Fibroblast of lung (primary cell): ENCODE measurements at places on chromosomes 16 and 17. TPM values are rescaled to one million over a fixed set of nuclear protein-coding genes. Genes with fewer than 3 reads are reported as not detected.

DNA sequence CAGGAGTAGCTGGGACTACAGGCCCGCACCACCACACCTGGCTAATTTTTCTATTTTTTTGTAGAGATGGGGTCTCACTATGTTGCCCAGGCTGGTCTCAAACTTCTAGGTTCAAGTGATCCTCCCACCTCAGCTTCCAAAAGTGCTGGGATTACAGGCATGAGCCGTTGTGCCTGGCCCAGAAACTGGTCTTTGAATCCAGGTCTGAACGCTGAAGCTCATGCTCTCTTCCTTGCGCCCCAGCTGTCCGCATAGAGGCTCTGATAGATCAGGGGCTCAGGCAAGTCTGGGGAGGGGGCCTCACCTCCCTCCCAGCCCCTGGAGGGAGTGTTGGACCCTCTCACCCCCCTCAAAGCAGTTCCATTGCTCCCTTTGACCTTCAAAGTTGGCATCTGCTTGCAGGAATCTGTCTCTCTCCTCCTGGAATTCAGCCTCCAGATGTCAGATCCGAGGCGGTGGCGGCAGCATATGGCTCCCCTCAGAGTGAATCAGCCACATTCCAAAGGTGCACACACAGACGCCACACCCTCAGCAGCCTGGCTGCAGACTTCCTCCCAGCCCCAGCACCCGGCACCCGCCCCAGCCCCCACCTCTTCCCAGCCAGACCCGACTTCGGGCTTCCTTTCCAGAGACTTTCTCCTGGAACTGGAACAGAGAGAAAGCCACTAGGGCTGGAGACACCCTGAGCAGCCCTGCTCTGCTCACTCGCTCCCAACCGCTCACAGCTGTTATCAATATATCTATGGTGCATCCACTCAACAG is 16.9 kb upstream of the GLIS2 start:
- peak; percentile 97 for DNase-seq

DNA sequence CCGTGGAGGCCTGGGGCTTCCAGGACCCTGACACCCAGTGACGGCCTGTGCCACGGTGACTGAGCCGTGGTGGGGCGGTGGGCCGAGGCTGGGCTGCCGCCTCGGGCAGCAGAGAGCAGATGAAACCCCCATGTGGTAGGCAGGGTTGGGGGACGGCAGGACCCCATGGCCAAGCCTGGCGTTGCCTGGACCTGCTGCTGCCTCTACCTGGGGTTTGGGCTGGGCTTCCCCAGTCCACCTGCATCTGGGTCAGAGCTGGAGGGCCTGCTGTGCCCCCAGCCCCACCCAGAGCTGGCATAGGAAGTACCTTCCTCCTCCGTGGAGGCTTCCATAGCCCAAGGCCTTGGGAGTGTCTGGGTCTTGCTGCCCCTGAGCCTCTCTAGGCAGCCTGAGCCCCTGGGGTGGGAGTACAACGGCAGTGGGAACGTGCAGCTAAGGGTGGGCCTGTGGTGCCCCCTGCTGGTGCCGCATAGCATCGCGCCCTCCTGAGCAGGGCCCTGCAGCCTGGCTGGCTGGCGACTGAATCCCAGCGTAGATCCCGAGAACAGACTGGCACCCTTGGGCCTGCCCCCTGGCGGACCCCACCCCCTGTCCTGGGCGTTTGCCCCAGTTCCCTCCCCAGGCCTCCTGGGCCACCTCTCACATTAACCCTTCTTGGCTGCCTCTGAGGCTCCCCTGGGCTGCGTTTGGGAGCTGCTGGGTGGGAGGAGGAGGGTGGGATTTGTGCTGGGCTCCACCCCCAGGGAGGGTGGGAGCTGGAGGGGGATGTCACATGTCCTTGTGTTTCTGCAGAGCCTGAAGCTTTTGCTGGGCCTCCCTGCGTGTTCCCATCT is 12.6 kb upstream of the ATP6V0C start:
- peak; percentile 83 for DNase-seq

DNA sequence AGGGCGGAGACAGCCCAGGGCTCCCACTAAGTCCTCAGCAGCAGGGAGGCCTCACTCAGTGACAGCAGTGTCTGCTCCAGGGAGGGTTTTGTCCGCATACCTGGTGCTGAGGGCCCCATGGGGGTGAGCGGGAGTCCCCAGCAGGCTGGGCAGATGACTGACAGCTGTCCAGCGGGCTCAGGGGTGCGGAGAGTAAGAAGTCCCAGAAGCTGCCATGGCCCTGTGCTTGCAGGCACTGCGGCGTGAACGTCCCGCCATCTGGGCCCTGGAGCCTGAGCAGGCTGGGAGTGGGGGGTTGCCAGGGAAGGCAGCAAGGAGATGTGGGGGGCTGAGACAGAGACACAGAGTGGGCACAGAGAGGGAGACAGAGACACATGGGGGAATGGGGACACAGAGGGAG is 20.1 kb downstream of the CACNA1G start:
- DNase-seq: no peak

- DNase-seq: no peak
These were observed 580.8 kb upstream of the EEF2KMT start for GRCh38 chr16:5678371-5678770.

DNA sequence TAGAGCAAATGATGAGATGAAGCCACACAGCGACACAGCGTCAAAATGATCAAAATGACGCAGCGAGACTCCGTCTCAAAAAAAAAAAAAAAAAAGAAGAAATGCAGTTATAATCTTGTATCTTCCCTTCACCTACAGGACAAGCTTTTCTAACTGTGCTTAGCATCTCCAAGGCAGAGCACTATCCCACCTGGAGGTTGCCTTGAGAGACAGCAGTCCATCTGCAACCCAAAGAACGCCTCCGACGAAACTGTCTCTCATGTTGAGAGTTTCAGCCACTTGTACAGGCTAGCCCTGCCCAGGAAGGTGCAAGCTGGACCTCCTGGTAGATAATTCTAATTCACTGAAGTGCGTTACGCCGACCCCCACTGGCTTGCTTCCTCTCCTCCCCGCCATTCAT is 46.7 kb upstream of the GCSH start:
- no peak for DNase-seq

DNA sequence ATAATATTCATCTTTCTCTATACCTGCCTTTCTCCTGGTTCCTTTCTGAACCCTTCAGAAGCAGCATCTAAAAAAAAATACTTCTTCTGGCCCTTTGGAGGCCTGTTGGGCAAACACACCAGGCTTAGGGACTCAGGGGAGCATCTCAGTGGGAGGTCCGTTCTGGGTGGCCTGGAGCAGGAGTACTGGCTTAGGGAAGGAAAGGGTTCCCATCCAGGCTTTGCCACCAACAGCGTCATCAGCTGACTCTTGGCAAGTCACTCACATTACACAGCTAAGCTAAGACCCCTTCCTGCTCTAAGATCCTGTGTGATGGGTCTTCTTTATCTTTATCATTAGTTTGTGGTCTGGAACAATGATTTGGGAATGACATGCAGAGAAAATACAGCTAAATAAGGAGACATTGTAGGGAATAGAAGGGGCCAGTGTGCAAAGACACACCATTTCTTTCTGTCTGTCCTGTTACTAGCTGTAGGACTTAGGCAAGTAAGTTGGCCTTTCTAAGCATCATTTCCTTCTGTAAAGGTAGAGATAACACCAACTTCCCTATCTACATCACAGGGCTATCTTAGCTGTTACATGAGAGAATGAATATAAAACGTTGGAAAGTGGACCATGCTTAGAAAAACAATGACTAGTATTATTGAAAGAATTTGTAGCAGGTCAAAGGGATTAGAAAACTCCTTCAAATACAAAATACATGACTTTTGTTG is 9.9 kb downstream of the PCTP start:
- DNase-seq: peak; percentile 5

Gene MYH1
- polyA plus RNA-seq: not detected in 2 replicates

- peak; percentile 82 for DNase-seq
These were observed 17.5 kb downstream of the EMC8 start for GRCh38 chr16:85781695-85782370.

DNA sequence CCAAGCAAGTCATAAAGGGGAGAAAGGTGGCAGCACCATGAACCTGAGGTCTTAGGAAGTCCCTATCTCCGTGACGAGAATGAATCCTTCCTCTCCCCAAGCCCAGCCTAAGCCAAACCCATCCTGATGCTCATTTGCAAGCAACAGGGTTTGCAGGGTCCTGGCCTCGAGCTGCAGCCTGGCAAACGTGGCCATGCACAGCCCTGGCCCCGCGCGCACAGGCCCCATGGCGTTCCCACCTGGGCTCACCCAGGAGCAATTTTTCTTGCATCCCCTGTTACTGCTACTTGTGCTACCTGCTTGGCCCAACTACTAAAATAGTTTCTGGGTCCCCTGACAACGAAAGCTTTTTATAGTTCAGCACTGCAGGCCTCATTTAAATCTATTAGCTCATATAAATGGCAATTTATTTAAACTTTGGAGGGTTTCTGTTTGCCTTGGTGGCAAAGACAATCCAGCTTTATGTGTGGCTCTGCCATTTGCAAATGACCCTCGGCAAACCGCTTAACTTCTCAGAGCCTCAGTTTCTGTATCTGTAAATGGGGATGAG is 141.5 kb downstream of the C16orf78 start:
- no peak for DNase-seq

DNA sequence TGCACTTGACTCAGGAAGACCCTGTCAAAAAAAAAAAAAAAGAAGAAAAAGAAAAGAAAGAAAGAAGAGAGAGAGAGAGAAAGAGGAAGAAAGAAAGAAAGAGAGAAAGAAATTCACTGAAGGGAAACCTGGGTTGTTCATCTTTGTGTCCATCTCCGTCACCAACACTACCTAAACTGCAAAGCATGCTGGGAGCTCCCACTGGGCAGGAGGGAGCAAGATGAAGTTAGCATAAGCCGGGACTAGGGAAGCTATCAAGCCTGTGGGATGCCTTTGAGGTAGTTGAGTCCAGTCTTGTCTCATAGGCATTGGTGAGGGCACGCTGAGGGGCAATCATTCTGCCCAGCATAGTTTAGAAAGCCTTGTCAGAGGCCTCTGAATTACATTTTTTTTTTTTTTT is 7.6 kb upstream of the CBFB start:
- no peak for DNase-seq

DNA sequence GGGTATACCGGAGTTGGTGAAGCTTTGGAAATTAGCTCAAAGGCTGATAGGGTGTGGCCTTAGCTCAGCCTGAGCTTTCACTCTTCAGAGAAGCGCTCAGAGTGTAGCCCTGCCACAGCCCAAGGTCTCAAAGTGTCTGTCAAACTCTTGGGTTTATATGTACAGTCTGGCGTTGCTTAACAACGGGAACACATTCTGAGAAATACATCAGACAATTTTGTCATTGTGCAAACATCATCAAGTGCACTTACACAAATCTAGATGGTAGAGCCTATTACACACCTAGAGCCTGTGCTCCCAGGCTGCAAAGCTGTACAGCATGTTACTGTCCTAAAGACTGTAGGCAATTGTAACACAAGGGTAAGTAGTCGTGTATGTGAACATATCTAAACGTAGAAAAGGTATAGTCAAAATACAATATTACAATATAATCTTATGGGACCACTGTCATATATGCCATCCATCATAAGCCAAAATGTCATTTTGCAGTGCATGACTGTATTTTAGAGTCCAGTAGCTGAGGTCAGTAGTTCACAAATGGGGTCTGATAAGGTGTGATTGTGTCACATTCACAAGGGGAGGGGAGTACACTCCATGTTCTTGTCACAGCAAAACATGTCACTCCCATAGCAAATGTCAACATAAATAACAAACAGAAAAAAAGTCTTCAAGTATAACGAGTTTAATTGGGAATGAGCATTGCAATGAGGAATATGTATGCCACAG is 20.6 kb downstream of the CHAD start:
- no peak for DNase-seq

DNA sequence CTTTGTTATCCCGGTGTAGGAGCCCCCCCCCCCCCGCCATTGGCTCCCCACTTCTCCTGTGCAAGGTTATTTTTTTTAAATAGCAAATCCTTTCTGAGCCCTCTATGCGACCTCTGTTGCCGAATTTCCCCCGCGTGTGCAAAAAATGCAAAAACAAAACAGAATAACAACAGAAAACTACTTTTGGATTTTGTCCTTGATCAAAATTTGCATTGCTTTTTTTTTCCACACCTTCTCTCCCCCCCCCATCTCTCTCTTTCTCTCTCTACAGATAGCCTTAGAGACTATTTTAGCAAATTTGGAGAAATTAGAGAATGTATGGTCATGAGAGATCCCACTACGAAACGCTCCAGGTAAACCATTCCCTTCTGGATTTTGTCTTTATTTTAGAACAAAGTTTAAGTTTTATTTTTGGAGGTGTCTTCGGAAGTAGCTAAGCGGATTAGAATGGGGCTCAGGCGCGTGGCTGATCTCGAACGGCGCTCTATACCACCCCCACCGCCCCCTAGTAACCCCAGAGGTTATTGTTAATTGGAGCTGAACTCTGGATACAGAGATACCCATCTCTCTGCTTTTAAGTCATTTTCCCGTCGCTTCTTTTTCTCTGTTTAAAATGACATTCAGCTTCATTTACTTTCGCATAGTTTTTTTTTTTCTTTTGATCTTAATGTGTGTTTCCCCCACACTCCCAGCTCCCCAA is 1.0 kb downstream of the MSI2 start:
- DNase-seq: no peak

Gene EIF3CL
- polyA plus RNA-seq: 45.6 and 70.5 TPM in 2 replicates

DNA sequence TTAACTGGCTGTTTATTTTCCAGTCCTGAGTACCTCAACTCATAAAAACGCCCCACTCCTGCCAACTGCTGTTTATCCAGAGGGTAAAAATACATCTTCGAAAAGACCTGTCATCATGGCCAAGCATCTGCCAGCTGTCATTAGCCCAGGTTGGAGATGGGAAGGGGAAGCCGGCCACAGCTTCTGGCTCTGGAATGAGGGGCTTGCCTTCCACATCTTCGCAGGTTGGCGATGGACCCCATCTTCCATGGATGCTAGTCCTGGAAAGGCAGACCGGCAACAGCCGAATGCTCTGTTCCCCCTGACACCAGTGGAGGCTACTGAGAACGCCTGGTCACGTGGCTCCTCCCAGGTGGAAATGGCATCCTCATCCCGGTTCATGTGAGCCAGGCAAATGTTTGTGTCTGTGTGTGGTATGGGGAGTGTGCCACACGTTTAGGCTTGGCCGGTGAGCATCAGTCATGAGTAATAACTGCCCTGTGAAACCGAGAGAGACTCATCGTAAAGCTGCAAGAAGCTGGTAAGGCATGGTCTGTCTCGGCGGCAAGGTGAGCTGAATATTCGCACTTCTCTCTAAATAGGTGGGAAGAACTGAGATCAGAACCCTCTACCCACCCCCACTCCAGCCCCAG is 420 bp upstream of the KRTAP17-1 start:
- no peak for DNase-seq

GRCh38 chr17:142876-143784 is 5.8 kb downstream of the SCGB1C2 start:
- no peak for DNase-seq

GRCh38 chr16:88703486-88704309 is 2.5 kb downstream of the RNF166 start:
- peak; percentile 22 for DNase-seq

DNA sequence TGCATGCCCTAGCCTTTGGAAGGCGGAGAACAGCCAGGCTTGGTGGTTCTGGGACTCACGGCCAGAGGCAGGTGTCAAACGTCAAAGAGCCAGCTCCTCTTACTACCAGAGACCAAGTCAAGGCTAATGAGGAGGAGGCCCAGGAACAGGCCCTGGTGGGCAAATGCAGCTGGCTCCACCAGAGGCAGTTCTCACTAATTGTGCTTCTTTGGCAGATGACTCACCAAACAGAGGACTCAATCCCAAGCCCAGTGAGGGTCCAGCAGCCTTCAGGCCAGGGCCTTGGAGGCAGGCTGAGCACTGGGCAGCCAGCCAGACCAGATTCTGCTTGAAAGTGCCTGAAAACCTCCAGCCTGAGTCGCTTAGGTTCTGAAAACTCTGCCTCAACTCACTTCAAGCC is 336.5 kb upstream of the CDH5 start:
- DNase-seq: peak; percentile 64

- DNase-seq: peak; percentile 56
These were observed 204.6 kb downstream of the STX8 start for GRCh38 chr17:9371019-9371418.
